ENCODE measurements at places on chromosomes 1 and 21.

DNA sequence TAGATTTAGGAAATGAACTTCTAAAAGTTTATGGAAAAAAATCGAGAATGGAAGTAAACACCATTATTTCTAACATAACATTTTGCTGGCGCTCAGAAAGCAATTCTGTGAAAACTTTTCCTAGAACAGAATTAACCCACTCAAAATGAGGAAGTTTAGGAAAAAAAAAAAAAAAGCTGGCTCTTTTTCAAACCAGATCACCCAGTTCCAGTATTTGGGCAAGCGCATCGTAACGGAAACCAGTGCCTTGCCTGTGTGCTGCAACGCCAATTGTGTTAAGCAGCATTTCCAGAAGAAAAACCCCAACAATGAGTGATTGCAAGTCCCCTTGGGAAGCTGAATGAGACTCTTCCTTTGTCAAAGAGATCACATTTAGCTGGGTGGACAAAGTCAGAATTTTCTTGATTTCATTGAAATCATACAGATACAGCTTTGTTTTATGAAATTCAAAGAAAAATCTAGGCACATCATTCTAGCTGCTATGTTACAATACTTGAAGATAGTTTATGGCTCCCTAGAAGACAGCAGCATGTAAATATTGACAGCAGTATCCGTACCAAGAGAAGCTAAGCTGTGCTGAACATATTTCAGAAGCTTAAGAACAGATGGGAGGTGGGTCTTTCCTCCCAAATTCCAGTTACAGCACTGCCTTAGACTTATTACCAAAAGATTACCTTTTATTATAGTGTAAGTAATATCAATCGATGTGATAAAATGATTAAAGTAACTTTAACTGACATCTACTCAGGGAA is 113.4 kb downstream of the ERG start:
- DNase-seq, result no peak

DNA sequence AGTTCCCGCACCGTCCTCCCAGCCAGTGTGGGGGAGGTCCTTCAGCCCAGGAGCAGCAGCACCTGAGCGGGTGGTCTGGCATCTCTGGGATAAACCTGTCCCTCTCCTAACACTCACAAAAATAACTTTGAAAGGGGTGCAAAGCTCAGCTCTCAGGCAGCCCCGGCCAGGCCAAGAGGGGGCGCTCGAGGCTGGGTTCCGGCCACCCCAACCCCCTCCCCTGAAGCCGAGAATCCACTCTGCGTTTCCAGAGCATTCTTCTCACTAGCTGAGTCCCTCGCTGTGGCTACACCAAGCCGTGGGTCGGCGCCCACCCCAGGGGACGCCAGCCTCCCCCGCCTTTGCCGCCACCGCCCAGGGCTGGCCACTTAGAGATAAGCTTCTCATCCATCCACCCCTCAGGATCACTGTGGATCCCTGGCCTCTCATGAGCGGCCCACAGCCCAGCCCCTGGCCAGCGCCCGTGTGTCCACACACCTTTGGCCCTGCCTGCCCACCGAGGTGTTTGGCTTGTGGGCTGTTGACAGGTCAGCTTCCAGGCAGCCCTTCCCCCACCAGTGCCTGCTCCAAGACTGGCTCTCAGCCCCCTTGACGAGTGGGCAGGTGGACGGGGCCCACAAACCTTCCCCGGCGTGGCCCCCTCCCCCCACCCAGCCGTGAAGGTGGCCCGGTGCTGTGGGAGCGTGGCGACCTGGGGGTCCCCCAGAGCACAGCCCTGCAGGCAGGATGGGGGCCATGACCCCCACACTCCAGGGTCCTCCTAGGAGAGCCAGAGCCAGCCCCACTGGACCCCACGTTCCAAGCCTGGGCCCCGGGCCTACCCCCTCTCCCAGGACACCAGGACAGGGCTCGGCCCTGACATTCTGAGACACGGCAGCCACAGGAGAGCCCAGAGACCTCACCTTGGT is 1.9 kb downstream of the FTCD start:
- DNase-seq, result no peak

GRCh38 chr1:221279146-221279545 is 399.9 kb downstream of the HLX start:
- no peak for DNase-seq

GRCh38 chr1:113652771-113653170 is 106.5 kb downstream of the PHTF1 start:
- no peak for DNase-seq

GRCh38 chr1:108816049-108816893 is 40.6 kb downstream of the AKNAD1 start:
- no peak for DNase-seq

- no peak for DNase-seq
Measured at GRCh38 chr1:162139211-162139610, 69.7 kb downstream of the NOS1AP start.
